ENCODE measurements at places on chromosomes 7 and 10.
A peak's percentile ranks its signal among the peaks of the same experiment; 100 is the strongest.

DNA sequence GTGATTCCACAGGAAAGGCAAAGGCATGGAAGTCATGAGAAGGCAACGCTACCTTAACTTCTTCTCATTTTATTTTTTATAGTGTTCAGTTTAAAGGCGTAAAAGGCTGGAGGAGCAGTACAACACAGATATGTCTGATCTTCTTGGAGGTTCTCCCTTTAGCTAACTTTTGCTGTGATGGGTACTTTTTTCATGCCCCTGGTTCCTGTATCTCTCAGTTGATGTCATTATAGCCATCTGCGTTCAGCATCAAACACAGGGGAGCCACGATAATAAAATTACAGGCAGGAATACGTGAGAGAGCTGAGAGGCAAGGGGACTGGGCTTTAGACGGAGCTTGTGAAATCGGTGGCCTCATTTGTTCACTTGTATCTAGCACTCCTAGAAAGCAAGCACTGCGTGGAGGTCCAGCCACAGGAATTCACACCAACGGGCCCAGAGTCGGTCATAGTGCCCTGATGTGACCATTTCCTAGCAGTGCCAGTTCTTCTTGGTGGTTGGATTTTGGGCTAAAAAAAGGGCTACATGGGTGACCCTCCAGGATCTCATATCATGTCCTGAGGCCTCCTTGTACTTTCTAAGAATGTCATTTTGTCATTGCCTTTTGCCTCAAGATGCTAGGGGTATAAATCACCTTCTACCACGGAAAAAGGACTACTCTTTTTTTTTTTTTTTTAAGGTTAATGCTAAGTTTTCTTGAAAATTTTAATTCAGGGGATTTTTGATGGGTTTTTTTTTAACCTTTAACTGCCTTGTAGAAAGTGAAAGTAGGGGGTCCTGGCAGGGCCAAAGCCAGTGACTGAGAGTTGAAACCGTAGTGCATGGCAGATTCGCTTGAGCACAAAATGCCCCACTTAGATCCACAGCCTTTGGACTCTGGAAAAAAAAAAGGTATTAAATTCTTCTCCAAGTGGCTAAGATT, 191.5 kb downstream of the CELF2 start:
- no peak for DNase-seq

- no peak for DNase-seq
Observed at GRCh38 chr10:82815680-82816079, 940.7 kb downstream of the NRG3 start.

GRCh38 chr10:113059371-113059780, 109.3 kb downstream of the TCF7L2 start:
- no peak for DNase-seq

GRCh38 chr7:92909686-92910475, 73.5 kb upstream of the CDK6 start:
- no peak for DNase-seq

GRCh38 chr7:50396856-50397255, 53.3 kb downstream of the FIGNL1 start:
- no peak for DNase-seq

- no peak for DNase-seq
Observed at GRCh38 chr7:6656413-6656812, 19.3 kb downstream of the ZNF316 start.

- DNase-seq = no peak
Observed at GRCh38 chr7:19317461-19317860, 172.2 kb upstream of the FERD3L start.

GRCh38 chr7:35289376-35289775, 35.5 kb upstream of the TBX20 start:
- DNase-seq = no peak

DNA sequence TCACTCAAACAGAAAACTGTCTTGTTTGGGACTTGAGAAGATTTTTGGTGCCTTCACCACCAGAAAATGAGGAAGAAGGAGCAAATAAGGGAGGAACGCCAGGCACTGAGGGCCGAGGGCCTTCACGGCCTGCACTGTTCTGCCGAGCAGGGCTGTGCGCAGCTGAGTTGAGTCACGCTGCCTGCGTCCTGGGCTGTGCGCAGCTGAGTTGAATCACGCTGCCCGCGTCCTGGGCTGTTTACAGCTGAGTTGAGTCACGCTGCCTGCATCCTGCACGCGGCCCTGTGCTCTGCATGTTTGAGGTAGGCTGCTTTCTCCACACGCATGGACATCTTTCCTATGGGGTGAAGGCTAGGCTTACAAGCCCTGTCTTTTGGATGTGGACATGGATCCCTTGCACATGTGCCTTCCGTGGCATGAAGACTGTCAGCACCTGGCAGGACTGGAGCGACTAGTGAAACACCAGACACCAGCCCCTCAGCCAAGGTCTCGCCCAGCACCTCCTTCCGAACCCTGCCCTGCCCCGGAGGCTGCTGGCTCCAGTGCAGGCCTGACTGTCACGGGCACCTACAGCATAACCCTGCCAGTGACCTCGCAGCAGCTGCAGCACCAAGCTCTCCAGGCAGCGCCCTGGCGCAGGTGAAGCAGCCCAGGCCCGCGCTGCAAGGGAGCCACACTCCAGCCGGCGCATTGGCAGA, 96.7 kb downstream of the HTR5A start:
- DNase-seq = no peak

DNA sequence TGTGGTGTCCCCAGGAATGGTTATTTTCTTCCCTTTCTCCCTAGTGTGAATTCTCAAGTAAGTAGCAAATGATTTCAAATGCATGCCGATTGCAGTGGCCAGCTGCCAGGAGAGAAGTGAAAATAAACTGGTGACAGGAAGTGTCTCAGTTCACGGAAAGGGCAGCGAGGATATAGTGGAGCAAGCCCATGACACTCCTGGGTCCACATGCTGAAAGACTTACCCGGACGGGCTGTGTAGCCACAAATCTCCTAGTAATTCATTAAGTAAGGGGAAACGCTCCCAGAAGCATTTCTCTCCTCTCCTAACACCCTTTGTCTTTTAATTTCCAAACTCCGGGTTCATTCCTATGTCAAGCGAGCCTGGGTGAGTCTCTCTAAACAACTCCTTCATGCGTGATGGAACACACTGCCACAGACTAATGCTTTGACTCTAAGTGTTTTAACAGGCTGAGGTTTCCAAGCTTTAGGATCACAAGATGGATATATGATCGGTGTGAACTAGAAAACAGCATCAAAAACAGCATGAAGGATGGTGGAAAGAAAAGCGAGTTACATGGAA, 125.6 kb downstream of the CYP26A1 start:
- DNase-seq = no peak

GRCh38 chr7:7175075-7175695, 7.2 kb upstream of the C1GALT1 start:
- DNase-seq = no peak

- DNase-seq = no peak
Observed at GRCh38 chr10:130770018-130770630, 541.4 kb downstream of the TCERG1L start.

DNA sequence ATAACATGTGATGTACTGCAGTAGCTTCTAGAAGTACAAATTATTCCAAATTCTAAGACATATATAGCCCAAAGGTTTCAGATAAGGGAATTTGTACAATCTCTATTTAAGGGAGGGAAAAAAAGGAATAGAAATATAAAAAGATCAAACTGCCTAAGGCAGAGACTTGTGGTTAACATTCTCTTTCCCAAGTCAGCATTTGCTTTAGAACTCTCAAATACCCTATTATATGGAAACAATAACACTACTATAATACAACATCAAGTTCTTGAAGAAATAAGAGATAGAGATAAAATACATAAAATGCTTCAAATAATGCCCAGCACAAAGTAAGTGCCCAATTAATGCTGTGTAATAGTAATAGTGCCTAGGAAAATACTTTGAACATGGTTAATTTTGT, 123.1 kb downstream of the CRPPA start:
- DNase-seq = no peak

GRCh38 chr7:121560267-121560990, 164.3 kb upstream of the FAM3C start:
- no peak for DNase-seq

DNA sequence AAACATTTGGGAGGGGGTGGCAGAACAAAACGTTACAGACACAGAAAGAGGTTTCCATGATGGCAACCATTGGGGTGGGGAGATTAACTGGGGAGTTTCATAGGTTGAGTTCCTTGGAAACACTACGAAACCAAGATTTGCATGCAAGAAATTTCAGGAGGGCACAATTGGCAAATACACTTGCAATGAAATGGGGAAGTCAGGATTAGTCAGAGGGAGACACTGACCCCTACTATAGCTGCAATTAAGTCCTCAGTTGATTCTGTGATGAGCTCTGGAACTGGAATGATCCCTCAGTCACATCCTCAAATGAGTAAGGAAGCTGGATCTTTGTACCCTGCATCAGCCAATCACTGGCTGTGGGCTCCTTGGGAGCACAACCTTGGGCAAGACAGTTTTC, 22.1 kb downstream of the CPEB3 start:
- no peak for DNase-seq

- no peak for DNase-seq
Observed at GRCh38 chr7:73338321-73338720, 10.4 kb downstream of the FKBP6 start.

GRCh38 chr7:72217151-72217550, 195.0 kb downstream of the CALN1 start:
- DNase-seq = no peak

DNA sequence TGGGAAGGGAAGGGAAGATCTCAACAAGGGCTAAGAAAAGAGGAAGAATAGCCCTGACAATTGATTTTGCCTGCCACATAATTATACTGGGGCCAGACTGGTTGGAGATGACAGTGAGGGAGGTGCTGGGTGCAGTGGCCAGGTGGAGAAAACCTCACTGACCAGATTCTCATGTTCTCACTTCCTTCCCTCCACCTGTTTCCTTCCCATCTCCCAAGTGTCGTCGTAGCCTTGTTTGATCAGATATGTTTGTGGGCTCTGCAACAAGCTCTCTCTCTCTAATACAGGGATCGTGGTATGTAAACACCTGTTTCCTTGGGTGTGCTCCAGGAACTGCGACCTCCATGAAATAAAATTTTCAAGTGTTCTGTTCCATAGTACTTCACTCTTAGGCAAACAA, 60.2 kb downstream of the VCL start:
- no peak for DNase-seq

GRCh38 chr10:87861566-87861952, 1.8 kb downstream of the KLLN start:
- DNase-seq = peak; percentile 18

GRCh38 chr10:82572744-82573143, 697.8 kb downstream of the NRG3 start:
- DNase-seq = no peak

GRCh38 chr7:98175260-98175940, 35.8 kb upstream of the BHLHA15 start:
- DNase-seq = no peak

All from GM12891 (cell line).